Activated CD4-positive, alpha-beta T cell treated with anti-CD3 and anti-CD28 coated beads, Interleukin-2, amount 10 ng/mL, durations not matched to agents 7 days and 5 days (primary cell): ENCODE measurements at places on chromosomes 5 and 9. TPM values are rescaled to one million over a fixed set of nuclear protein-coding genes. Genes with fewer than 3 reads are reported as not detected.
A peak's percentile ranks its signal among the peaks of the same experiment; 100 is the strongest.

The ACO1 gene
- total RNA-seq, result 8.6 TPM

The STXBP1 gene
- total RNA-seq, result 17.7 TPM

The DMRTA1 gene
- total RNA-seq, result not detected

- H3K27me3 ChIP-seq, result no peaks in the 10 kb centered on the region
- no peak overlapping the region for H3K4me3 ChIP-seq
- peaks cover 4% of the 10 kb centered on the region for H3K36me3 ChIP-seq
These were observed 165.3 kb upstream of the RAPGEF1 start for GRCh38 chr9:131905144-131905543.

DNA sequence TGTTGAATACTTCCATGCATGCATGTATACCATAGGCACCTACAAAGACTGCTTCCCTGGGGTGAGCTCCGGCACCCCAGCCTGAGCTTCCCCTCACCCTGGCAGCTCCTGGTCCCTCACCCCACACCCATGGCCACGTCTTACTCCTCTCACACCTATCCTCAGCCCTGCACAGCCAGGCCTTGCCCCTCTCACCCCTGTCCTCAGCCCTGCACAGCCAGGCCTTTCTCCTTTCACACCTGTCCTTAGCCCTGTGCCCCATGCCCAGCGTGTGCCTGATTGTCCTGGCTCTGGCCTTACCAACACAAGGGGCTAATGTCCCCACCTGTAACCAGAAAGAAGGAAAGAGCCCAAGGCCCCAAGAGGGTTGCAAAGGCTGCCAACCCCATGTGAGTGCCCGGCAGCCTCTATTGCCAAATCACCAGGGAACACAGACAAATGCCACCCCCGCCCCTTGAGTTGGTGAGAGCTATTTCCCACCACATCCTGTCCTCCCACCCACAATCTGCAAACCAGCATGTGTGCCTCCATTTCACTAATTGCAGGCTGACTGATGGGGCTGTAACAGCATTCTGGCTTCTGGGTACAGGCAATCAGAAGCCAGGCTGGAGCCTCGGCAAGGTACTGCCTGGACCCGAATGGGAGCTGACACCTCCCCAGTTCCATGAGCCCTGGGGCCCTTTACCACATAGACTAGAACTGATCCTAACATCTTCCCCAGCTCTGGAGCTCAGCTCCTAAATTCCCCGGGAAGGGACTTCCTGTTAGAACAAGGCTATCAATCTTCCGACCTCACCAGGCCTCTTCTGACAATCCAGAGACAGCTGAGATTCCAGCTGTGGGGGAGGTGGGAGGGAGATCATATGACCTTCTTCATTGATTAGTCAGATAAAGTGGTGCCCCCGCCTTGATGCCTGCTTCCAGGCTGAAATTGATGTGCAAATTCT, 78.2 kb downstream of the FAM114A2 start:
- no peak overlapping the region for H3K4me3 ChIP-seq
- H3K4me1 ChIP-seq, result peaks cover 6% of the 10 kb centered on the region
- no peak overlapping the region for H3K27ac ChIP-seq
- no peak for DNase-seq
- no peaks in the 10 kb centered on the region for H3K36me3 ChIP-seq

- no peaks in the 10 kb centered on the region for H3K27me3 ChIP-seq
- H3K4me1 ChIP-seq, result no peaks in the 10 kb centered on the region
- H3K27ac ChIP-seq, result no peak overlapping the region
- no peak for DNase-seq
- no peak overlapping the region for H3K4me3 ChIP-seq
- no peaks in the 10 kb centered on the region for H3K36me3 ChIP-seq
These were observed 70.0 kb downstream of the AMBP start for GRCh38 chr9:114007991-114008666.

DNA sequence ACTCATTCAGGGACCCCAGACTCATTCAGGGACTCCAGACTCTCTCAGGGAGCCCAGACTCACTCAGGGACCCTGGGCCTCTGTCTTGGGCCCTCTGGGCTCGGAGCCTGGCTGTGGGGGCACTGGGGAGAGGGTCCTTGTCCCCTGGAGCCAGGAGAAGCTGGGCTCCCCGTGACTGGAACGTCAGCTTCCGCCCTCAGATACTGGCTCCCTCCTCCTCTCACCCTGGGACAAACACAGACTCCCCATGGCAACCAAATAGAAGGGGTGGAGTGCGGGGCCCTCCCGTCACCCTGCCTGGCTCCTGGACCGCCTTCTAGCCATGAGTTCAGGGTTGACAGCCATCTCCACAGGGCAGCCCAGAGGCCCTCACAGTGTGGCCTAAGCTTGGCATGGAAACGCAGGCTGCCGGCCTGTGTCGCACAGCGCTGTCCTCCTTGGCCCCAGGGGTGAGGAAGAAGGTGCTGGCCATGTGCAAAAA, 27.6 kb downstream of the ZDHHC11B start:
- H3K4me1 ChIP-seq, result peaks cover 13% of the 10 kb centered on the region
- H3K4me3 ChIP-seq, result no peak overlapping the region
- H3K27ac ChIP-seq, result no peak overlapping the region
- no peak for DNase-seq
- H3K36me3 ChIP-seq, result no peaks in the 10 kb centered on the region
- H3K27me3 ChIP-seq, result no peaks in the 10 kb centered on the region

- no peak overlapping the region for H3K4me3 ChIP-seq
- no peaks in the 10 kb centered on the region for H3K4me1 ChIP-seq
- DNase-seq, result no peak
- H3K27ac ChIP-seq, result no peak overlapping the region
- no peaks in the 10 kb centered on the region for H3K36me3 ChIP-seq
- H3K27me3 ChIP-seq, result no peaks in the 10 kb centered on the region
These were observed 43.8 kb downstream of the SPINK5 start for GRCh38 chr5:148107608-148108007.

DNA sequence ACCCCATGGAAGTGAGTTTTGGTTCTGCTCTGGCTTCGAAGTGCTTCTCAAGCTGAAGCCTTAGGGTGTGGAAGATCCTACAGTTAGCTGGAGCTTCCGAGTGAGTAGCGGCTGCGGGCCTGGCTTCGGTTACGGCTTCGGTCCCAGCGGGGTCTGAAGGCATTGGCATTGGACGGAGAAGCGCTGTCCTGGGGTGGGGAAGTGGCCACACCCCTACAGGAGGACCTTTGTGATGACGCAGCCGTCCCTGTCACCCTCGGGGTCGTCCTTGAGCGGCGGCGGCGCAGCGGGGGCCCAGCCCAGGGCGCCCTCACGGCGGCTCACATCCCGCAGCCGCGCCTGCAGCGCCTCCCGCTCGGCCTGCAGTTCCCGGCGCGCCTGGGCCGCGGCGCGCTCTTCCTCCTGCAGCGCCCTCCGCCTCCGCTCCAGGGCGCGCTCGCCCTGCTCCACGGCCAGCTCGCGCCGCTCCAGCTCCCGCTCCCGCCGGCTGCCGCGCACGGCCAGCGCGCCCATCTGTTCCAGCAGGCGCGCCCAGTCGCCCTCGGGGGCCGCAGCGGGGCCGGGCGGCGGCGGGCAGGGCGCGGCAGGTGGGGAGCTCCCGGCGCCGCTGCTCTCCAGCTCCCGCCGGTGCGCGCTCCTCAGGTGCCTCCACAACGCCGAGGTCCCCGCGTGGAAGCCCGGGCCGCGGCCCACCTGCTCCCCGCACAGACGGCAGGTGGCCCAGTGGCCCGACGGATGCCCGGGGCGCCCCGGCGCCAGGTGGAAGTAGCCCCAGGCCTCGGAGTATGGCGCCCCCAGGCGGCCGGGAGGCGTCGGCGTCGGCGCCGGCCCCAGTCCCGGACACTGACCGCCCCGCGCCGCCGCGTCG, 9.9 kb downstream of the ZBED3 start:
- H3K4me1 ChIP-seq, result peaks cover 4% of the 10 kb centered on the region
- no peaks in the 10 kb centered on the region for H3K36me3 ChIP-seq
- no peak overlapping the region for H3K27ac ChIP-seq
- H3K27me3 ChIP-seq, result no peaks in the 10 kb centered on the region
- DNase-seq, result peak; percentile 51

DNA sequence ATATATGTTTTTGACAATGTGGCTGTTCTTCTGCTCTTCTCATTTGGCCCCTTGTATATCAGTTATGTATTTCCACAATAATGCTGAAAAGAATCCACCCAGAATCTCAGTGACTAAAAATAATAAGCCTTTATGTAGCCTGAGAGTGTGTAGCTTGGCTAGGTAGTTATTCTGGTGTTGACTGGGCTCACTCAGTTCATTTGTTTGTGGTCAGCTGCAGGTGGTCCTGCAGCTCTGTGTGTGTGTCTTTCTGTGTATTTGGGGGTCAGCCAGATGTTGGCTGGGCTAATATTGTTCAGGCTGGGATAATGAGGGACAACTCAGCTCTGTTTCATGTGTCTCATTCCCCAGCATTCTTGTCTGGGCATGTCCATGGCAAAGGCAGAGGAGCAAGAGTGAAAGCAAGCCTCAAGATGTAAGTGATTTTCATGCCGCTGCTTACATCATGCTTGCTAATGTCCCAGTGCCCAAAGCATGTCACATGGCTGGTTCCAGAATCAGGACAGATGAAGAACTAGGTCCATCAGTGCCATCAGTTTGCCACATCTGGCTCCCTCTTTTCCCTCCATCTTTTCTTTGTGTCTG, 162.8 kb downstream of the KCTD16 start:
- H3K4me1 ChIP-seq, result no peaks in the 10 kb centered on the region
- H3K27me3 ChIP-seq, result no peaks in the 10 kb centered on the region
- H3K36me3 ChIP-seq, result no peaks in the 10 kb centered on the region
- no peak overlapping the region for H3K4me3 ChIP-seq
- no peak overlapping the region for H3K27ac ChIP-seq
- no peak for DNase-seq
